Hematopoietic multipotent progenitor cell treated with erythropoietin and hydrocortisone succinate and interleukin-3 and kit ligand, for 15 days (in vitro differentiated cells): ENCODE measurements at places on chromosomes 7 and 10.

DNA sequence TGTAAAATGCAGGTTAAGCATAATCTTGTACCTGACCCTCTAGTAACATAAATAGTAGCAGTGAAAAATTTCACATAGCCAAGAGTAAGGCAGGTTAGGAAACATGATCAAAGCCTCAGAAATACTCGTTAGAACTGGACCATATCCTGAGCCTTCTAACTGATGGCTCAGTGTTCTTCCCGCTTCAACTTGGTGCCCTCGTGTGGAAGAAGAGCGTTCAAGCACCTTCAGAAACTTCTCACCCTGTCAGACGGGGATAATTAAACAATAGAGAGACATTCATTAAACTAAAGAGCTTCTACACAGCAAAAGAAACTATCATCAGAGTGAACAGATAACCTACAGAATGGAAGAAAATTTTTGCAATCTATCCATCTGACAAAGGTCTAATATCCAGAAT lies 124.5 kb downstream of the MYOF start:
- no peak for DNase-seq

- DNase-seq = no peak
These were observed 207.1 kb downstream of the HERPUD2 start for GRCh38 chr7:35487841-35488240.

- no peak for DNase-seq
These were observed 11.1 kb upstream of the CPA1 start for GRCh38 chr7:130369110-130369711.

- no peak for DNase-seq
These were observed 31.2 kb downstream of the ITIH5 start for GRCh38 chr10:7635408-7636125.

- no peak for DNase-seq
These were observed 650.9 kb upstream of the GALNT17 start for GRCh38 chr7:70480927-70481569.

DNA sequence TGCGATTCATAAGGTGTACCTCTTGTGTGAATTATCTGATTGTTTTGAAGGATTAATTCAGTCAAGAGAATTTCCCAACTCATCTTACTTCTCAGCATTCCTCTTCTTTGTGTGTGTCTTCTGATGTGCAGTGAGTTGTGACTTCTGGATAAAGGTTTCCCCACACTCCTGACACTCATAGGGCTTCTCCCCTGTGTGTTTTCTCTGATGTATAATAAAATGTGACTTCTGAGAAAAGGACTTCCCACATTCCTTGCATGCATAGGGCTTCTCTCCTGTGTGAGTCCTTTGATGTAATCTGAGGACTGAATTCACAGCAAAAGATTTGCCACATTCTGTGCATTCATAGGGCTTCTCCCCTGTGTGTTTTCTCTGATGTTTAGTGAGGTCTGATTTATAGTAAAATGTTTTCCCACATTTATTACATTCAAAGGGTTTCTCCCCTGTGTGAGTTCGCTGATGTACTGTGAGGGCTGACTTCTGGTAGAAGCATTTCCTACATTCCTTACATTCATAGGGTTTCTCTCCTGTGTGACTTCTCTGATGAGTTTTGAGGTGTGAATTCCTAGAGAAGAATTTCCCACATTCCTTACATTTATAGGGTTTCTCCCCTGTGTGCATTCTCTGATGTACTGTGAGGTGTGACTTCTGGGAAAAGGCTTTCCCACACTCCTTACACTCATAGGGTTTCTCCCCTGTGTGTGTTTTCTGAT lies 24.2 kb downstream of the ZNF25 start:
- no peak for DNase-seq
